Heart right ventricle (tissue), 16 donors: ENCODE measurements at places on chromosomes 1 and 21. TPM values are rescaled to one million over a fixed set of nuclear protein-coding genes. Genes with fewer than 3 reads are reported as not detected.

DNA sequence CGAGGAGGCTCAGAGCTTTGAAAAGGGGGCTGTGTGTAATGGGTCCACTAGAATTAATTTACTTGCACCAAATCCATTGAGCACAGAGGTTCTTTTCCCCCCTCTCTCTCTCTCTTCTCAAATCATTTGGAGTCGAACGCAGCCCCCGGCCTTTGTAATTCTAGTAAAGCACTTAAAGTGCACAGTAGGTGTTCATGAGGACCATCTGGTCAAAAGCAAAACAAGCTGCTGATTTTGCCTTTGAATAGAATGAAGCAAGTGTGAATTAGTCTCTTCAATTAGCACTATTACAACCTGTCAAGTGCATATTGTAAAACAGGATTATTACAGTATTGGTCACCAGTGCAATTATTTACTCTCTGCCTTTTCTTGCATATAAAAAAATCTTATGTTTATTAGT, 259.9 kb downstream of the FAF1 start:
- no peaks in the 10 kb centered on the region for H3K36me3 ChIP-seq
- no peaks in the 10 kb centered on the region for H3K27me3 ChIP-seq
- no peak for DNase-seq
- no peak overlapping the region for H3K4me3 ChIP-seq
- H3K4me1 ChIP-seq, result peaks cover 23% of the 10 kb centered on the region
- H3K27ac ChIP-seq, result no peak overlapping the region

DNA sequence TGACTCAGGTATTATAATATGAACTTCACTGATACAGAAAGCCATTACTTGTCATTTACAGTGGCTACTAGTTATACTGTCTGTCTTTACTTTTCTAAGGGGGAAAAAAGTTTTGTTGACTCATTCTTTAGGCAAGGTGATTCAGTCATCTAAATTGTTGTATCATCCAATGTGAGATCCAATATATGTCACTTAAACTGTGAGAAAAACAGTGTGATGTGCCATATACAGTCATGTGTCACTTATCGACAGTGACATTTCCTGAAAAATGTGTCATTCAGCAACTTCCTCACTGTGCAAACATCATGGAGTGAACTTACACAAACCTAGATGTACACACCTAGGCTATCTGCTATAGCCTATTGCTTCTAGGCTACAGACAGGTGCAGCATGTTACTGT, 57.6 kb downstream of the KCNK2 start:
- H3K27me3 ChIP-seq, result no peaks in the 10 kb centered on the region
- no peak overlapping the region for H3K27ac ChIP-seq
- no peak for DNase-seq
- no peaks in the 10 kb centered on the region for H3K4me1 ChIP-seq
- H3K36me3 ChIP-seq, result no peaks in the 10 kb centered on the region
- H3K4me3 ChIP-seq, result no peak overlapping the region

DNA sequence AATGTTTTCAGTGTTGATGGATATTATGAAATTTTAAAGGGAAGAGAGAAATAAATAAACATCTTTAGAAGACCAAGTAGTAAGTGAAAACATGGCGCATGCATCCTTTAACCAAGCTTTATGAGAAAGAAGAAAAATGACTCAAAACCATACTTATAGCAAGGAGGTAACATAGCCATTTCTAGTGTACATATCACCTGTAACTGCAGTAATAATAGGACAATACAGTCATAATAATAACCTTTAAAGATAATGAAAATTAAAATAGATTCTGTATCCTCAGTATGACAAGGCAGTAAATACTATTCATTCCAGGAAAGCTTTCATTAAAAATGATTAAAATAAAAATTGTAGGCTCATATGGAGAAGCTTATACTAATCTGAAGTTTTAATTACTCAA, 141.2 kb downstream of the COL24A1 start:
- H3K27me3 ChIP-seq, result no peaks in the 10 kb centered on the region
- H3K4me1 ChIP-seq, result no peaks in the 10 kb centered on the region

GRCh38 chr1:6852136-6852890, 67.1 kb downstream of the CAMTA1 start:
- no peak overlapping the region for H3K4me3 ChIP-seq
- H3K36me3 ChIP-seq, result no peaks in the 10 kb centered on the region
- no peak for DNase-seq

CD5L gene
- total RNA-seq, result not detected
